HS-5 (cell line): ENCODE measurements at places on chromosomes 4 and X.
A peak's percentile ranks its signal among the peaks of the same experiment; 100 is the strongest.

GRCh38 chr4:177555007-177555574, 112.9 kb upstream of the AGA start:
- DNase-seq, result peak; percentile 30

DNA sequence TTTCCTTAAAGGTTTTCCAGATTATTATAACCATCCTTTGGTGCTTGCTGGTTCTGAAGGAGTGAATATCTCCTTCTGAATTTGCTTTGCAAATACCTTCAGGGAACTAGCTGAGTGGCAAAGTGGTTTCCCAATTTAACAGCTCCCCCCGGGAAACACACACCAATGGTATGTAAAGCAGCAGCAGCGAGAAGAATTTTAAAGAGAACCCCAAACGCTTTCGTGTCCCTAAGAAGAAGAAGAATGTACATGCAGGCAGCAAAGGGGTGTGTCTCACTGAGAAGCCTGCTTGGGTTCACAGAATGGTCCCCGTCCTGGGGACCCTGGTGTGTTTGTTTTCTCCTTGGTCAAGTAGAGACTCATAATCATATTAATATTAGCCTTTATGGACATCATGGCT, 4.2 kb upstream of the AKAP17A start:
- no peak for DNase-seq

DNA sequence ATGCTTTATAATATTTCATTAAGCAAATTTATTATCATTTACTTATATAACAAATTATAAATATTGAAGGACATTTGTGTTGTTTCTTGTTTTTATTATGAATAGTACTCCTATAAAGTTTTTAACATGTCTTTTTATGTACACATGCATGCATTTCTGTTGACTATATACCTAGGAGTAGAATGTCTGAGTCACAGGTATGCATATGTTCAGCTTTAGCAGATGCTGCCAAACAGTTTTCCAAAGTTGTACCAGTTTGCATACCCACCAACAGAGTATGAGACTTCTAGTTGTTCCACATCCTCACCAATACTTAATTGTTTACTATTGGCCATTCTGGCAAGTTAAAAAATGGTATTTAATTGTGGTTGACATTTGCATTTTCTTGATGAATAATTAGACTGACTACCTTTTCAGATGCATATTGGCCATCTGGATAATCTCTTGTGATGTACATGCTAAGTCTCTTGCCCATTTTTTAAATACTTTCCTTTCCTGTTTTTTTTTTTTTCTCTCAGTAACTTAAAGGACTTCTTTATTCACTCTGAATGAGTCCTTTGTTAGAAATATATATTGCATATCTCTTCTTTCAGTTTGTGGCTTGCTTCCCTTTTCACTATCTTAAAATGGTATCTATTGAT, 132.2 kb upstream of the TRIM2 start:
- DNase-seq, result no peak

DNA sequence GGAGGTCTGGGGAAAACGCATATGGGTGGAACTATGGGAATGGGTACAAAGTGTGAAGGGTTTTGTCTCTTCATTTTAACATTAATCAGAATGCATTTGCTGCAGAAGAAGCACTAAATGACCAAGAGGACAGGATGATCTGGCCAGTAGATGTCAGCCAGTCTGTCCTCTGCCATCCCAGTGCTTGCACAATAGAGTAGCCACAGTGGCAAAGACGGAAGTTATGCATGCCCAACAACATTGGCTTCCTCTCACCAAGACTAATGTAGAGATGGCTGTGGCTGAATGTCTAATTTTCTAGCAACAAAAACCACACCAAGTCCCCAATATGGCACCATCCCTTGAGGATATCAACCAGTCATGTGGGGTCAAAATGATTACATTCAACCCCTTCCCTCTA, 45.0 kb upstream of the ARHGEF6 start:
- DNase-seq, result no peak

GRCh38 chr4:173522160-173522950, 7.7 kb downstream of the HAND2 start:
- no peak for DNase-seq

DNA sequence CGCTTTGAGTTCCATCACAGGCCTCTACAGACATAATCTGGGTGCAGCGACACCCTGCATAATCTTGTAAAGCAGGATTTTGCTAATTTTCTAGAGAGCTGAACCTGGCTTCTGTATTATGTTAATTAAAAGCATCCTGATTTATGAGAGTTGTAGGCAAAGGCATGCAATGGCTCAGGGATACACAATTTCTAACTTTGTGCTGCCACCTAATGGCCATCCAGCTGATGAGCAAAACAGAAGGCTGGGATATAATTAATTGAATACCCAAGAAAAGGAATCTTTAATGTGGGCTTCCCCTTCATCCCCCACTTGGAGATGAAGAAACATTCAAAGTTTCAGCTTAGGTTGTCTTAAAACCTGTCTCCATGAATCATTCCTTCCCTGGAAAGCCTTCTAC, 78.1 kb downstream of the BMP15 start:
- no peak for DNase-seq

- no peak for DNase-seq
These were observed 91.4 kb downstream of the CLNK start for GRCh38 chr4:10593130-10593529.

DNA sequence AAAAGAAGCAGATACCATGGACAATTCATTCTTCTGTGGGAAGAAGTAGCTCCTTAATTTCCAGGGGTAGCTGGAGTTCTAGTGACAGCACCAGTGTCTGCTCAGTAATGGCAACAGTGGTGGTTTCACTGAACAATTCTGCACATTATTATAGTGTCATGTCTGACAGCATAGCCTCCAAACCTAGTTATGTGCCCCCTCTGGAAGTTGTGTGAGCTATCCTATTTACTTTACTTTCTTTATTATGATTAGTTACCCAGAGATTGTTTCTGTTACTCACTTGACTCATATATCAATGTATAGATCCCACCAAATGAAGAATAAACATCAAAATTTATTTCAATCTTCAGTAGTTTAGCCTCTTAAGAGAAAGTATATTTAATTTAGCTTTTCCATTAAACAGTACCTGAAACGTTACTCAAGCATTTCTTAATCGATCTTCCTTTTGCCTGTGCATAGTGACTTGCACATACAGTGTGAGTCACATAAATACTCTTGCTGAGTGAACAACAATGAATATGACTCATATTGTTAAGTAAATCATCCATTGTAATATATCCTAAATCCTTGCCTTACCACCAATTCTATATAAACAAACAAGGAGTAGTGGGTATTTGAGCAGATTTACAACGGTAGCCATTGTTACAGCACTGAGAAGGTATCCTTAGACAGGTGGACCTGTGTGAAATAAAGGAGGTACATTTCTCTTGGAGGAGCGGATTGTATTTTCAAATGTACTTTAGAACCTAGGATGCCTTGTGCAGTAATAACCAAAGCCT, 534.7 kb downstream of the ANKRD50 start:
- peak; percentile 44 for DNase-seq

DNA sequence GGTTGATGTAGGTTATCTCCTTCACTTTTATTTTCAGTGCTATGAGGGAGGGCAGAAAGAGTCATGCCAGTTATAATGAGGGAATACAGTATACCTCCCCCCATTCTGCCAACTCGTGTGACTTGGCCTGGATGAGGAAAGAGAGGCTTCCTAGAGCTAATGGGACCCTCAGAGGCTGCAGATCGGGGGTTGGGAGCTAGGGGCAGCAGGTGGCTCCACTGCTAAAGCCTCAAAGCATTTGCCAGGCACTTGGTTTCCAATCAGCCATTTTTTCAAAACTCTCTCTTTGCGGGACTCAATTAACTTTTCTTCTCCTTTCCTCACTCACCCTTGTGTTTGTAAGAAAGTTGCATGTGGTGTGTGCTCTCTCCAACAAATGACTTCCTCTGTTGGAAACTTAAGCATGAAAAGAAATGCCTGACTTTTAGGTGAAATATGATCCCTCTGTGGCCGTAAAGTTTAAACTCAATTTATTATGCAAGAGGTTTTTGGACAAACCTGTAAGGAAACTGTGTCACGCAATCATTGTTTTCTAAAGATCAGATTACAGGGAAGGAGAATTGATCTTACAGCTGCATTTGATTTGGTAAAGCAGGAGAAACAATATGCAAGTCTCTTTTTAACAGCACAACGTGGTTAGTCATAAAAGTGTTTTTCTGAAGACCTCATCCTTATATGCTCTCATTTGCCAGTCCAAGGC, 7.0 kb downstream of the SFRP2 start:
- DNase-seq, result peak; percentile 48

- no peak for DNase-seq
These were observed 248.1 kb downstream of the OPHN1 start for GRCh38 chrX:68185161-68185560.

DNA sequence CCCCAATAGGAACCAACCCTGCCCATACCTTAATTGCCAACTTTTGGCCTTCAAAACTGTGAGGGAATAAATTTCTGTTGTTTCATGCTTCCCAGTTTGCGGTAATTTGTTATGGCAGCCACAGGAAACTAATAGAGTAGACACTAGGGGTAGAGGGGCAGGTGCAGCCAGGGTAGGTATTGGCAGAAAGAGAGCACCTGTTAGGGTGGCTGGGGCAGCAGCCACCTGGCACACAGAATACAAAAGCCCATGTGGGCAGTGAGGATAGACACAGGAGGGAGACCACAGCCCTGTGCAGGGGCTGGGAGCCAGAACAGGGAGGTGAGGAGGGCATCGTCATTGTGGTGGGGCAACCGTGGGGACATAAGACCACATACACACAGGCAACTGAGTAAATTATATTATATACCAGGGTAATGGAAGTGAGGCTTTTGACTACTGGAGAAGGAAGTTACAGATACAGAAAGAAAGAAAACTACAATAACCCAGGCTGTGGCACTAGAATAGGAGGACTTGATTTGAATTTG, 28.2 kb downstream of the IRF2 start:
- no peak for DNase-seq

DNA sequence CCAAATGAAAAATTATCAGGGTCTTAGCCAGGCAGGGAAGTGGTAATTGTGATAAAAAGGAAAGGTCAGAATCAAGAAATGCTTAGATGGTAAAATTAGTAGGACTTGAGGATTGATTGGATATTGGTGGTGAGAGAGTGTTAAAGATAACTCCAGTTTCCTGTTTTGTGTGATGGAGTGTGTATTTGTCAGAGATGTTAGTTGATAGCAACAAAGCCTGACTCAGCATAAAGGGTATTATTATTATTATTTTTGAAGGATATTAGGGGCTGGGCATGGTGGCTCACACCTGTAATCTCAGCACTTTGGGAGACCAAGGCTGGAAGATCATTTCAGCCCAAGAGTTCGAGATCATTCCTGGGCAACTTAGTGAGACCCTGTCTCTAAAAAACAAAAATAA, 23.6 kb upstream of the OGT start:
- no peak for DNase-seq

DNA sequence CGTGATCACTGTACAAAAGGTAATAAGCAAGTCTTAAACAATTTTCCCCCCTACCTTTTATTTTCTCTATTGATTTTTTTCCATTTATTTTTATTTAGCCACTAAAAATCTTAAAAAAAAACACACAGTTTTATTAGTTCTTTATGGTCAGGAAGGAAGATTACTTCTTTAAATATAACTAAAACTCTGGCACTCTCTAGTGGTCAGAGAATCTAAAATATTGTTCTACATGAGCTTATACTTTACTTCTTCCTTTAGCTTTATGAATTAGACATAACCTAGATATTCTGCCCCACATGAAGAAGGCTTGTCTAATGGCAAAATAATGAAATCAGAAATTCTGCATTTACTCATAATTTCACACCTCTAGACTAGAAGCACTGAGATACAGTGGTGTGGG, 135.2 kb downstream of the PDE5A start:
- DNase-seq, result no peak

- no peak for DNase-seq
These were observed 32.4 kb downstream of the CASP3 start for GRCh38 chr4:184616633-184617551.

DNA sequence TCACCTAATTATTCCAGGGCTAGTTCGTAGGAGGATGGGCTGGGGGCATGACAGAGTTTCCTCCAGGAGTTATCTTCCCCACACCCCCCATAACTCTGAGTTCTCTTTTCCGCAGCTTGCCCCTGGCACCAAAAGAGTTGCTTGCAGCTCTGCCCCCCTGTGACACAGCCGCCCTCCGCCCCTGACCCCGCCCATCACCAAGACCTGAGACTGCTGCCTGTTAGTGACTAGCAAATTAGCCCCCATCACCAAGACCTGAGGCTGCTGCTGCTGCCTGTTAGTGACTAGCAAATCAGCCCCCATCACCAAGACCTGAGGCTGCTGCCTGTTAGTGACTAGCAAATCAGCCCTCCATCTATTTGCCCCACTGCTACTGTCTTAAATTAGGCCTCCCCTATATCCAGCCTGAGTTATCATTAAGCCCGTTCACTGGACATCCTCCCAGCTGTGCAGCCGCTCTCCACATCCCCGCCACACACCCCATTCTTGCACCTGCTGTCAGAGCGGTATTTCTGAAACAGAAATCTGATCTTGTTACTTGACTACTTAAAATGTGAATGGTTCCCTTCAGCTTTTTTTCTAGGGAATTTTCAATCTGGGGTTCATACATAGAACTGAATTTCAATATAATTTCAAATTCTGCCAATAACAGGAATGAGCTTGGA, 1.5 kb upstream of the PAPSS1 start:
- no peak for DNase-seq

- DNase-seq, result peak; percentile 85
These were observed 12.8 kb downstream of the SCD5 start for GRCh38 chr4:82785611-82786400.

DNA sequence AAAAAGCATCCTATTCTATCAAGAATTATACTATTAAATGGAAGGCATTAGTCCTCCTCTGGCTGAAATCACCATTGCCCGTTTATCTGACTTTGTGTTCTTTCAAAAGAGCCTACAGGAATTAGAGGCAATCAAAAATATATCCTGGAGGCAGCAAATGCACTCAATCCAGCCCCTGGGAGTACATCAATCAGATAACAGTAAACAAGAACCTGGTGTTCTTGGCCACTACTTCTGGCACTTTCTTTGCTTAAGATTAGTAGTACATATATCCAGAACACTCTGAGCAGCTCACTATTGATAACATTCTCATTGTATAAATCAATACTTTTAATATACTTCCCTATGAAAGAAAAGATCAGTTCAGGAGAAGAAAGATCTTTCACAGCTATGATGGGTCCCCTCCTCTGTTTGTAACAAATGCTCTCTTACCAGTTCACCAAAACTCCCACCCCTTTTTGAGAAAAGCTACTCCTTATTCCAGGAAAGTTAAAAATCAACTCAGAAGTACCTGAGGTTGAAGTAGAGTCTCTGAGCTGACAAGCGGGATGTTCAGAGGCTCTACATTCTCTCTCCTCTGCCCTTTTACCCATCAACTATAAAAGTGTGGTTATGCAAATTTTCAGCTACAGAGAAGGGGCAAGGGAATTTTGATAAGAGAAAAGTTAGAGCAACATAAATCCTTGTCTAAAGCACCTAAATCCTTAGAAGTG, 176.0 kb downstream of the COX18 start:
- no peak for DNase-seq

GRCh38 chr4:165208221-165208652, 876 bp downstream of the KLHL2 start:
- no peak for DNase-seq

DNA sequence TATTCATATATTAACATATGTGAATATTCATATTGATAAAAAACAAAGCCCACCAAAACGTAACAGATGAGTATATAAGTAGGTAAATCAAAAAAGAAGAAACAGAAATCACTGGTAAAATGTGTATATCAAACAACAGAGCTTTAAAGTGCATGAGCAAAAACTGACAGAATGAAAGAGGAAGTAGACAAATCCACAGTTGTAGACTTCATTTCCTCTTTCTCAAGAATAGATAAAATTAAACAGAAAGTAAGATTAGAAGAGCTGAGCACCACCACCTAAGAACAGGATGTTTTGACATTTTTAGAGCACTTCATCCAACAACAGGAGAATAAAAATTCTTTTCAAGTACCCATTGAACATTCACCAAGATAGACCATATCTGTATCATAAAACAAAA, 64.6 kb downstream of the CNKSR2 start:
- DNase-seq, result no peak
